Naive thymus-derived CD8-positive, alpha-beta T cell (primary cell): ENCODE measurements at places on chromosomes 11 and 22.

GRCh38 chr22:37601203-37601539 is 7.5 kb upstream of the GGA1 start:
- DNase-seq = no peak

DNA sequence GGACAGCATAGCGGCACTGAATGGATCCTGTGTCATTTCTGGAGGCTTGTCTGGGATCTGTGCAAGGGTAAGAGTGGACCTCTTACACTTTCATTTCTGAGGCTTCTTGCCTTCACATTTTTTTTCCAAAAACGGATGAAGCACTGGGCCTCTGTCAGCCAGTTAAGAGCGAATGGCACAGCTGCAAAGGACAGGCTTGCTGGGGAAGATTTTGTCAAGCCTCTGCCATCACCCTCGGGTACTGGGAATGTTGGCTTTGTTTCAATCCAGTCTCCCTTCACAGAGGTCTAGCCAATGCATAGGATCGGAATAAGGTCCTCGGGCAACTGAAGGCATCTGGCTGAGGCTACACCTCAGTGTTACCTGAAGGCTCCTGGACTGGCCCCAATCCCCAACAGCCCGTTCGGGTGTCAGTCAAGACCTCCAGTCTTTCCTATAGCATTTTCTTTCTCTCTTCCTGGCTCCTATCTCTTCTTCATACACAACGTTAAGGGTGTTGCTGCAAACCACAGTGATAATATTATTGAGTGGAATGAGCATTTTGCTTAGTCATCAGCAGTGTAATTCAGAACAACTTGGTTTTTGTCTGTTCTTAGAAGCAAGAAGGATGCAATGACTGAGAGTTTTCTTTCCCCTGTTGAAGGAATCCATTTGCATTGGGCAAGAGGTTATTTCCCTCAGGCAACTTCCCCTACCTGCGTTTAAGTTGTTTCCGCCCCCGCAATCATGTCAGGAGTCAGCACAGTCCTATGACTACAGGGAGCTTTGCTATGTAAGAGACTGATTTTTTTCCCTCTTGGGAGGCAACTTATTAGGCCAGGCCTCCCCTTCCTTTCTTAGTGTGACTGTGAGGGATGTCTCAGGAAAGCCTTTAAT is 22.8 kb downstream of the NPAT start:
- no peak for DNase-seq

DNA sequence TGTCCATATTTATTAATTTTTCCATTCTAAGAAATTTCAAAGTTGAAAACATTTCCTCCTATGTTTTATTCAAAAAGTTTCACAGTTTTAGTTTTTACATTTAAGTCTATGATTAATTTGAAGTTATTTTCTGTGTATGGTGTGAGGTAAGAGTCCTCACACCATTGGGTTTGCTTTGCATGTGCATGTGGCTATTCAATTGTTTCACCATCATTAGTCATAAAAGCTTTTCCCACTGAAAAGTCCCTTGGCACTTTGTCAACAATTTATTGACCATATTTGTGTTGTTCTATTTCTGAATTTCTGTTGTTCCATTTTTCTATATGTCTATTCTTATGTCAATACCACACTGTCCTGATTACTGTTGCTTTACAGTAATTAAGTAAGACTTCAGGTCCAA is 186.5 kb downstream of the KIF18A start:
- DNase-seq = no peak

DNA sequence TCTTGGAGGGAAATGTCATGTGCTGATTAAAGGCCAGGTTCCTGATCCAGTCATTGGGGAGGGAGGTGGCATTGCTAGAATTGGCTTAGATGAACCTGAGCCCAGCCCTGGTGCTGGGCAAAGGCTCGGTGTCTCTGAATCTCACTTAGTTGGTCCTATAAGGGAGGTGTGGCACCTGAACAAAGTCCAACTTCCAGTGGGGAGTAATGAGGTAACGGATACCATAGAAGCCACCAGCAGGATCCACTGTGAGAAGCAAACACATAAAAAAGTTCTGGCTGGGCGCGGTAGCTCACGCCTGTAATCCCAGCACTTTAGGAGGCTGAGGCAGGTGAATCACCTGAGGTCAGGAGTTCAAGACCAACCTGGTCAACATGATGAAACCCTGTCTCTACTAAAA is 26.6 kb downstream of the PRDM11 start:
- DNase-seq = no peak

- no peak for DNase-seq
Observed at GRCh38 chr11:11973866-11974265, 34.6 kb downstream of the DKK3 start.

- DNase-seq = no peak
Observed at GRCh38 chr11:86972734-86973133, 17.5 kb upstream of the FZD4 start.

- no peak for DNase-seq
Observed at GRCh38 chr22:18013947-18014346, 10.4 kb downstream of the MICAL3 start.
